ENCODE measurements at places on chromosomes 12 and 14.

- no peak for DNase-seq
These were observed 3.9 kb upstream of the RARG start for GRCh38 chr12:53235742-53236442.

DNA sequence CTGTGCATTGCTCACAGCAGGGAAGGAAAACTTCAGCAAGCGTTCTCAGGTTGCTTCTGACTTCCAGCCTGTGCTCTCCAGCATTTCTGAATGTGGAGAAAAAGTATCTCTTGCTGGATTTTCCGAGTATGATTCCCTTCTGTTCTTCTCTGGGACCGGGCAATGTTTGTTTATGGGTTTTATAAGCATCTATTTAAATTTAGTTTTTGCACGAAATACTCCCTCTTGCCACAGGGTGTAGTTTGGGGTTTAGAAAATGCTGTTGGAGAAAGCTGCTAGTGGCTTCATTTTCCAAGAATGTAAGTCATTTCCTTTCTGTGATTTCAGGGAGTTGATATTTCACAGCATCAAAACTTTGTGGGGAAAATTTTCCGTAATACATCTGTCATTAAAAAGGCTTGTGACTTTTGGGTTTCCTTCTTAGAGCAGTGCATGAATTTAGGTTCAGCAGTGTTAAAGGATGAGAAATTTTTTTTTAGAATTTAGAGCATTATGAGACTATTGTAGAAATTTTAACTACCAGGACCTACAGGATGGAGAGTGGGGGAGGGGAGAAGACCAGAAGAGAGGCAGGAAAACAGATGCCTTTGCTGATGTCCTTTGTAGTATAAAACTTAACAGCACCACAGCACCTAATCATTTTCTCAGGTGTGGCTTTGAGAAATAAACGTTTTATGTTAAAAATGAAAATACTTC is 1.5 kb downstream of the FRMD6 start:
- DNase-seq: no peak

- no peak for DNase-seq
These were observed 2.3 kb downstream of the ISCU start for GRCh38 chr12:108564724-108565123.

GRCh38 chr12:116609319-116610114 is 50.3 kb downstream of the MAP1LC3B2 start:
- no peak for DNase-seq

- DNase-seq: no peak
These were observed 116.4 kb downstream of the SLC38A1 start for GRCh38 chr12:46152456-46152855.

DNA sequence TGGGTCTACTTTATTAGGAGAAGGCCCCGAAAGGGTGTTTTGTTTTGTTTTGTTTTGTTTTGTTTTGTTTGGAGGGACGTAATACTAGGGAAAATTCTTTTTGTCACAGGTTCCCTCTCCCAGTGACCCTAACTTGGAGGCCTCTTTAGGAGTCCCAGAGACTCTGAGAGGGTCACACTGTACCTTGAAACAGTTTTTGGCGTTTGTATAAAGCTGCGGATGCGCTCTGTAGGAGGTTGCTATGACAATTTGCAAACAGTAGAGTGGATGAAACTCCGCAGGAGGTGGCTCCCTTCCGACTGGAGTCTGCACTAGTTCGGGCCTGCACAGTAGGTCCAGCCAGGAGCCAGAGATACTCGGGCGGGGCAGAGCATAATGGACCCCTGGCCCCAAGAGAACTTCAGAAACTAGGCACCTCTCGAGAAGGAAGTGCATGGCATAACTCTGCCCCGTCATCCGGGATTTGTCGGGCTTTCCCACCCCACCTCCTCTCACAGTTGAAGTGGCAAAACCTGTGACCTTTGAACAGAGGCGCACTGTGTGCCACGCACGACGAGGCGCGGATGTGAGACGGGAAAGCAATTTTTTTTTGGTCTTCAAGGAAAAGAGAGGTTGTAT is 1.3 kb upstream of the DYRK2 start:
- peak; percentile 56 for DNase-seq

- DNase-seq: no peak
These were observed 89.9 kb downstream of the BORCS5 start for GRCh38 chr12:12446786-12447185.

- DNase-seq: no peak
These were observed 75.1 kb downstream of the GLT1D1 start for GRCh38 chr12:128928361-128928760.

GRCh38 chr14:104940526-104941150 is 16.0 kb downstream of the PLD4 start:
- no peak for DNase-seq

- DNase-seq: no peak
These were observed 18.3 kb downstream of the KCTD10 start for GRCh38 chr12:109458771-109459208.

DNA sequence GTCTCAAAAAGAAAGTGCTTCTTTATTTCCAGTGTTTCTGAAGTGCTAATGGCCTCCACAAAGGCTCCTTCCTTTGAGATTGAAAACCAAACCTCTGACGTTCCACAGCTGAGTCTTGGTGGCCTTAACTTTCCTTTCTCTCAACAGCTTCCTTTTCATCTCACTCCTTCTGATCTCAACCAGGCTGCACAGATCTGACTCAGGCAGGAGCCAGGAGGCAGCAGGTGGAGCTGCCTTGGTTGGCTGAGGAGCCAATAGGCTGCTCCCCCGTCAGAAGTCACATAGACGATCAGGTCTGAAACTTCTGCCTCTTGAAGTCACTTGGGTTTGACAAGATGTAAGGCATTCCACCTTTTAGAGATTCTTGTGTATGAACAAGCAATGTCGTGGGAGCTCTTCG is 9.1 kb upstream of the KCNA5 start:
- DNase-seq: no peak

DNA sequence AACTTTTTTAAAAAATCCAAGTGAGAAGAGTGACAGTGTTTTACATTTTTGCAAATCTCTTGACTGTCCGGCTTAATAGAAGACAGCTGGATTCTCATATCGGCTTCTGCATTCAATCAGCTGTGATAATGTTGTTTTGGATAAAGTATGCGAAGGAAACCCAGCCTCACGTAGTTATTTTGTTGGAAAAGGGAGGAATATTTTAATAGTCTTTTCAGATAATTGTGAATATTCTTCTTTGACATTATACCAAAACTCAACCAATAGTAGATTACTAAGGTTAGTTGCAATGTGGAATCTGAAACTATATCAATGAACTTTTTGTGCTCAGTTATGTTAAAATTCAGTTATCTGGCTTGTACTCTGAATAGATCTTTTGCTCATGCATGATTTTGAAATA is 276.5 kb downstream of the ZFP36L1 start:
- no peak for DNase-seq

DNA sequence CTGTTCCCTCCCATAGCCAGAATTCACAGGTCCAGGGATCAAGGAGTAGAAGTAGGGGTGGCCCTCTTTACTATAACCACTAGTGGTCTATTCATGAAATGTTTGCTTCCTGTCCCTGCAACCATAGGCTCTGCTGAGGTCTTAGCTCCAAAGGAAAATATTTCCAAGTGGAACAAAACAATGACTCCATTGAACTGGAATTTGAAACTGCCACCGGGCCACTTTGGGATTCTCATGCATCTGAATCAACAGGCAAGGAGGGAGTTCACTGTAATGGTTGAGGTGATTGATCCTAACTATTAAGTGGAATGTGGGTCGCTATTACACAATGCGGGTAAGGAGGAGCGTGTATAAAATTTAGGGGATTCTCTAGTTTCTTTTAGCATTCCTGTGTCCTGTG is 197.0 kb downstream of the ETNK1 start:
- DNase-seq: no peak

- no peak for DNase-seq
These were observed 73.9 kb downstream of the PPP1R36 start for GRCh38 chr14:64623554-64624165.

DNA sequence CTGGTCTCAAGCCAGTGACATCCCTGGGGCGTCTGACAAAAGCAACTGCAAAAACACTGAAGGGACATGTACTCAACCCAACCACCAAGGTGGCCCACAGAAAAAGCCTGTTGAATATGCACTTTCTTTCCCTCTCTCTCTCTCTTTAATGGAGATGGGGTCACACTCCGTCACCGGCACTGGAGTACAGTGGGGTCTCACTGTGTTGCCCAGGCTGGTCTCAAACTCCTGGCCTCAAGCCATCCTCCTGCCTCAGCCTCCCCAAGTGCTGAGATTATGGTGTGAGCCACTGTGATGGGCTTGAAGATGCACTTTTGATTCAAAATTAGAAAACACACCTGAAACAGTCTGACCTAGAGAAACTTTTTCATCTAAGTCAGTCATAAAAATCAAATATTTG is 7.2 kb upstream of the CD27 start:
- no peak for DNase-seq

GRCh38 chr14:90759370-90760077 is 56.7 kb downstream of the TTC7B start:
- no peak for DNase-seq

DNA sequence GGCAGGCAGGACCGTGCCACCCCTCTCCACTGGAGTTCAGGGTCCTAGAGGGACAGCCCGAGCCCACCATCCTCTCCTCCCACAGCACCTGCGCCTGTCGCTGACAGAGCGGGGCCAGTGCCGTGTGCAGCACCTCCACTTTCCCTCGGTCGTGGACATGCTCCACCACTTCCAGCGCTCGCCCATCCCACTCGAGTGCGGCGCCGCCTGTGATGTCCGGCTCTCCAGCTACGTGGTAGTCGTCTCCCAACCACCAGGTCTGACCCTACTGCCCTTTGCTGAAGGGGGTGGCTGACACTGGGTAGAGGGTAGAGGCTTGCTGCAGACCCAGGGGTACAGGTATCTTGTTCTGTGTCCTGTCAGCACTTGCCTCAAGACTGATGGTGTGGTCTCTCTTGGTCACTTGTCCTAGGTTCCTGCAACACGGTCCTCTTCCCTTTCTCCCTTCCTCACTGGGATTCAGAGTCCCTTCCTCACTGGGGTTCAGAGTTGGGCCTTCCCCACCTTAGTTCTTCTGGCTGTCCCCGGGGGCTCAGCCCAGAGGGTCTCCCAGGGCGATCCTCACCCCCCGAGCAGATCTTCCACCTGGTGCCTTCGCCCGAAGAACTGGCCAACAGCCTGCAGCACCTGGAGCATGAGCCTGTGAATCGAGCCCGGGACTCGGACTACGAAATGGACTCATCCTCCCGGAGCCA is 42.0 kb downstream of the SH2B3 start:
- DNase-seq: no peak

GRCh38 chr14:65371784-65372183 is 40.7 kb upstream of the FUT8 start:
- no peak for DNase-seq

Data from naive thymus-derived CD8-positive, alpha-beta T cell (primary cell).